PC-9 (cell line): ENCODE measurements at places on chromosomes 6 and 20. TPM values are rescaled to one million over a fixed set of nuclear protein-coding genes. Genes with fewer than 3 reads are reported as not detected.

LKAAEAR1 gene
- not detected in 2 replicates for total RNA-seq

GRCh38 chr20:5056801-5057599, 55.7 kb upstream of the SLC23A2 start:
- H3K36me3 ChIP-seq: no peaks in the 10 kb centered on the region
- peak; percentile 82 for DNase-seq
- peak overlapping the region; percentile 75 for H3K27ac ChIP-seq
- no peaks in the 10 kb centered on the region for H3K27me3 ChIP-seq
- no peak overlapping the region for H3K4me3 ChIP-seq

GRCh38 chr6:96844530-96844929, 7.3 kb upstream of the GPR63 start:
- no peaks in the 10 kb centered on the region for H3K36me3 ChIP-seq
- DNase-seq: no peak
- no peak overlapping the region for H3K27ac ChIP-seq
- H3K4me3 ChIP-seq: no peak overlapping the region
- no peaks in the 10 kb centered on the region for H3K27me3 ChIP-seq
- H3K4me1 ChIP-seq: no peaks in the 10 kb centered on the region

DNA sequence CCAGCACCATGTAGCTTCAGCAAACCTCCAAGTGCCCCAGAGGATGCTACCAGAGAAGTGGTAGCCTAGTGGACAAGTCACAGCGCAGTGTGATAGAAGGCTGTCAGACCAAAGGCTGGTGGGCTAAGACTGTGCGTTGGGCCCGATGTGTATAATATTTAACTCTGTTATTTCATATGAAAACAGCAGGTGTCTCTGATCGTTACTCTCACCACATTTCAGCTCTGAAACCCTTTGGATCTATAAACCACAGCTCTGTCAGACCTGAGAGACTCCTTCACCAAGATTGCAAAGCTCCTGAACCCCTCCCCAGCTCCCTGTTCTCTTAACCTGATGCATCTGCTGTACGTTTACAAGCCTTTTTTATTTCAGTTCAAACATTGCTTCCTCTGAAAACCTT, 43.8 kb downstream of the ISM1 start:
- no peak for DNase-seq
- H3K27ac ChIP-seq: no peak overlapping the region
- no peak overlapping the region for H3K4me3 ChIP-seq
- no peaks in the 10 kb centered on the region for H3K36me3 ChIP-seq
- H3K27me3 ChIP-seq: no peaks in the 10 kb centered on the region
